ENCODE measurements at places on chromosomes 7 and 10.

DNA sequence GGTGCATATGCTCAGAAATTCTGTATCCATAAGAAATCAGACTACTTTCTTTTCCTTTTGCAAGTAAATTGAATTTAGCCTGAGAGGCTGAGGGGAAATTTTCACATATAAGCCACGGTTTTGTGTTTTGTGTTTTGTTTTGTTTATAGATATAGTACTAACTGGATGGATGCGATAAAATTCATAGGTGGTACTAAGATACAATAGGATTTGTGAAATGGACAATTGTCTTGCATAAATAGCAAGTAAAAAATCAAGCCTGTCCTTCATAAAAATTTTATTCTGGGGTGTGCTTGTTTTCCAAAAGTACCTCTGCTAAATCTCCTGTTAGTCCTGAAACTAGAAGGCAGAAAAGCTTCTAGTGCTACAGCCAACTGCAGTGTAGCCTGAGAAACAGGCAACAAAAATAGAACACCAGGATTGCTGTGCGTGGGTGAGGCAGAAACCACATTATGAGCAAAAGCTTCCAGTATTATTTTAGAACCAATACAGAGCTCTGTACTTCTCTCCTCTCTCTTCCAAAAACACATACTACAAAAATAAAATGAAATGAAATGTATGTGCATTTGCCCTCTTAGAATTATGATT, 634 bp upstream of the HDAC9 start:
- no peak for DNase-seq

GRCh38 chr10:110764378-110764777, 107.3 kb upstream of the PDCD4 start:
- no peak for DNase-seq

GRCh38 chr10:71769279-71769823, 4.0 kb downstream of the VSIR start:
- no peak for DNase-seq

DNA sequence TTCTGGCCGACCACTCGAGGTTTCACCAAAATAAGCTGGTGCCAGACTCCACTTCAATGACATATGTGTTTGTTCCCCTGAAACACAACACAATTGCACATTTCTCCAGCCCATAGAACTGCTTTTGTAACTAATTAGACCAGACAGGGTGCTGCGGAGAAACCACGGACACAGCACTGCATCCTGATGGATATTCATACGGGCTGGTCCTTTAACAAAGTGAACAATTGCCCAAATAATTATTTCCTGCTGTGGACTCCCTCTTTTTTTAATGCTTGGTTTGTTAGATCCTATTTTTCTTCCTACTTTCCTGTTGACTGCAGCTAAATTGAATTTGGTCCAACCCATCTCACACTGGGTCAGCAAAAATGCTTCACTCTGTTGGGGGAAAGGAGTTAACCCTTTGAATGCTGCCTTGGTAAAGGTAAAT, 198.6 kb upstream of the BMPER start:
- DNase-seq: no peak

GRCh38 chr10:114504769-114505579, 100.7 kb upstream of the AFAP1L2 start:
- DNase-seq: peak; percentile 73

GRCh38 chr10:3776796-3777571, 8.0 kb downstream of the KLF6 start:
- no peak for DNase-seq

- no peak for DNase-seq
Measured at GRCh38 chr10:91824076-91824475, 25.9 kb downstream of the TNKS2 start.

GRCh38 chr10:100004805-100005510, 4.8 kb downstream of the DNMBP start:
- no peak for DNase-seq

DNA sequence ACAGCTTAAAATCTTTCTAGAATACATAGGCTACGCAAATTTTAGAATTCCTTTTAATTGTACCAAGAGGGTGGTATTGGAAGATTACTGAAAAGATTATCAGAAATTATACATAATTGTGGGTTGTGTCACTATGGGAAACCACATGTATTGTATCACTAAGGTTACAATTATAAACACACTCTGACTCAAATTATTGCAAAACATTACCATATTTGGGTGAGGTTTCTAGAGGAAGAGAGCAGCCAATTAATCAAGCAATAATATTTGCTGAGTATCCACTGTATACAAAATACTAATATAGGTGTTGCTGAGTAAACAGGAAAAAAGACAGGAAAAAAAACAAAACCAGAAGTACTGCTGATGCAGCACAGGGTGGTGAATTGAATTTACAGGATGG, 3.1 kb upstream of the CAPZA2 start:
- no peak for DNase-seq

GRCh38 chr7:73353243-73353642, 25.3 kb downstream of the FKBP6 start:
- no peak for DNase-seq

GRCh38 chr7:69813637-69814240, 215.5 kb downstream of the AUTS2 start:
- DNase-seq: no peak

DNA sequence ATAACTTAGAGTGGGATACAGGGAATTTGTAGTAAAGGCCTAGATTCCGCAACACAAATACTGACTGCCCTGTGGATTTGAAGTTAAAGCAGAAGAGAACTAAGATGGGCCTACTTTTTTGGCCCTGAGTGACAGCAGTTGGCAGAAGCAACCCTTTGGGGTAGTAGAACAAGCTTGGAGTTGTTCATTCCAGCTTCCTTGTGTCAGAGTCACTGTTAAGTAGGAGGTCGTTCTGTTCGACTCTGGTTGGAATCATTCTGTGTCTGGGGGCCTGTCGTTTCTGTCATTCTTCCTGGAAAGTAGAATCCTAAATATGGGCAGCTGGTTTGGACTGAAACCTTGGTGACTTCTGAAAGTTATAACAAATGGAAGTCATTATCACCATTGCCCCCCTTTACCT, 865.9 kb downstream of the LRMDA start:
- no peak for DNase-seq

Data from brain pericyte (primary cell).